ENCODE measurements at places on chromosomes 2 and 18. TPM values are rescaled to one million over a fixed set of nuclear protein-coding genes. Genes with fewer than 3 reads are reported as not detected.

- DNase-seq = no peak
Measured at GRCh38 chr2:105362862-105363591, 25.7 kb downstream of the C2orf49 start.

The SERPINB3 gene
- polyA plus RNA-seq = not detected

DNA sequence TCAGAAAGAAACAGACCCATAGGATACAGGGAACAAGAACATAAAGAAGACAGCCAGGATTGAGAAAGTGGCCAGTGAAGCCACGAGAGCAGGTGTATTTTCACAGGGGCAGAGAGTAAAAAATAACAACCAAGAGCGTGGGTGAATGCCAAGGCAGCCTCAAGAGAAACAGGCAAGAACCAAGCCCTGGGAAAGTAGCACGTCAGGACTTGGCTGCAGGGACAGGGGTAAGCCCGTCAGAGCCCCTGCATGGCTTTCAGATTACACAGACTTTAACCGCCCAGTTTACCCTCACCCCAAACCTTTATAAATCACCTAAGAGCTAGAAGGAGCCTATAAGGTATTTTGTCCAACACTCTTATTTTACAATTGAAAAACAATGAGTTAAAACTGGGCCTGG, 43.7 kb downstream of the ARL4C start:
- DNase-seq = no peak

DNA sequence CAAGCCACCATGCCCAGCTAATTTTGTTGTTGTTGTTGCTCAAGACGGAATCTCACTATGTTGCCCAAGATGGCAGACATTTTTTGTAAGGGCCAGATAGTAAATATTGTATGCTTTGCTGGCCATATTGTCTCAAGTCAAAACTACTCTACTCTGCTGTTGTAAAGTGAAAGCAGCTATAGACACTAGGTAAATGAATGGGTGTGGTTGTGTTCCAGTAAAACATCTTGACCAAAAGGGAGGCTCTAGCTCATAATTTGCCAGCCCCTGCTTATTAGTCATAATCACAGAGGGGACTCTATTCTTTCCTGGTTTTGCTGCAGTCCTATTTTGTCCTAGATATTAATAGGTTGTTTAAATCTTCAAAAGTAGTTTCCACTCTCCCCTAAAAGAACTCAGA, 24.5 kb downstream of the MAPRE3 start:
- no peak for DNase-seq

DNA sequence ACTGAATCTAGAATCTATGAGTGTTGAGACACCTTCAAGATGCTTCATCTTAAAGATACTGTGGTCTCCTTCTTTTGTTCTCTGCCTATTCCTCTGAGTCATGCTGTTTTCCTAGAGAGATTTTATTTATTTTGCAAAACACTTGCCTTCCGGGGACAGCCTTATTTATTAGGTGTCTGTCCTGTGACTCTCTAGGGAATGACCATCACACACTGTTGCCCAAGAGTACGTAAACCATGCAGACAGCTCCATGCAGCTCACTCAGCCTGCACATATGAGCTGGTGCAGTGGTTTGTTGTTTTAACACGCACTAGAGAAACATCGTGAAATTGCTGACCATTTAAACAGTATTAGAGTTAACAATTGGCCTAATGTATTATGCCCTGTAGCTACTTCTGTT, 12.4 kb upstream of the ADCYAP1 start:
- no peak for DNase-seq

The CDKL4 gene
- 0.57 TPM for polyA plus RNA-seq

- DNase-seq = no peak
Measured at GRCh38 chr18:6039055-6039454, 143.7 kb upstream of the TMEM200C start.

DNA sequence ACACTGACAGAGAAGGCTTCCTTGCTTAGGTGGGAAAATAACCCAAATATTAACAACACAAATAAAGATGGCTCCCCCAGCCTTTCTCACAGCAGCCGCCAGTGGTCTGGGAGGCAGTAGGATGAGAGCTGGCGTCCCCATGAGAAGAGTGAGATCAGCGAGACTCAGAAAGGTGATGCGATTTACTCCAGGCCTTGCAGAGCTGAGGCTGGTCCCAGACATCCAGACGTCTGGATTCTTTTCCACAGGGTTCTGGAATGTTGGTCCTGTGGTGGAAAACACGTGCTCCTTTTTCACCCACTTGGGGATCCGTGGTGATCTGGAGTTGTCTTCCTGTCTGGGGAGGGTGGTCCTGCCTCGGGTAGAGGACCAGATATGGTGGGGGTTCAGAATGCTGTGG, 190.6 kb downstream of the CTIF start:
- no peak for DNase-seq

- no peak for DNase-seq
Measured at GRCh38 chr18:12079491-12080237, 14.0 kb upstream of the ANKRD62 start.

DNA sequence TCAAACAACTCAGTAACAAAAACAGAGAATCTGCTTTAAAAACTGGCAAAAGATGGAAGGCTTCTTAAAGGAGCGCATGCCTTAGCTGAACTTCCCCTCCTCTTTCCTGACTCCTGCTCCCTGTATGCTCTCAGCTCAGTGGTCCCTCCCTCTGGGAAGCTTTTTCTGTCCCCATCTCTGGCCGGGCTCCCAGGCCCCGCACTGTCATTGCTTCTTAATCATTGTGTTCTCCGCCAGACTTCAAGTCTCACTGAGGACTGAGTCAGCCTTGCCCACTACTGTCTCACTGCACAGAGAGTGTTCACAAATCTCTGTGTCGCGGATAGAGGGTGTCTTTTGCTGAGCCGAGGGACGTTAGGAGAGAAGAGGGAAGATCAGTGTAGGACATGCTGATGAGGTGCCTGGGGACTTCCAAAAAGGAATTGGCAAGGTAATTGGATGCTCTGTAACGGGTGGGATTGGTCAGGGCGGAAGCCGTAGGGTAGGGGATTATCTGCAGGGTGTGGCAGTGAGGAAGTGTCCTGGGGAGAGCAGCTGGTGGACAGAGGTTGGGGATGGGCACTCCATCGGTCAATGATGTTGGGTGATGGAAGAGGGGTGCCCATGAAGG, 16.2 kb downstream of the TOGARAM2 start:
- DNase-seq = no peak

DNA sequence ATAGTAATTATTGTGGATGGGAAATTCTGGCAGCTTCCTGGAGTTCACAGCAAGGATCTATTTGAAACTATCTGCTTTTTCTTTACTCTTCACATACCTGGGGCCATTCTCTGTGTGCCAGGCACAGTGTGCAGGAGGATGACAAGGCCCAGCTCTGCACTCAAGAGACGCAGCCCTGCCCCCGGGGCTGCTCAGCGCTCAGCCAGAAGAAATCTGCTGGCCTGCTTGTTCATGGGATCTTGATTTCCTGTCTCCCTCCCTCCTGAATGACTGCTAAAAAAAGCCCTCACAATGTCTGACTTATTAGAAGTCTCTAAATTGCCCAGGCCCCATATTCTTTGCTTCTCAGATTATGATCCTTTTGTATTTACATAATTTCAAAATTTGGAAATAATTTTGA, 210.9 kb downstream of the DCDC2C start:
- no peak for DNase-seq

DNA sequence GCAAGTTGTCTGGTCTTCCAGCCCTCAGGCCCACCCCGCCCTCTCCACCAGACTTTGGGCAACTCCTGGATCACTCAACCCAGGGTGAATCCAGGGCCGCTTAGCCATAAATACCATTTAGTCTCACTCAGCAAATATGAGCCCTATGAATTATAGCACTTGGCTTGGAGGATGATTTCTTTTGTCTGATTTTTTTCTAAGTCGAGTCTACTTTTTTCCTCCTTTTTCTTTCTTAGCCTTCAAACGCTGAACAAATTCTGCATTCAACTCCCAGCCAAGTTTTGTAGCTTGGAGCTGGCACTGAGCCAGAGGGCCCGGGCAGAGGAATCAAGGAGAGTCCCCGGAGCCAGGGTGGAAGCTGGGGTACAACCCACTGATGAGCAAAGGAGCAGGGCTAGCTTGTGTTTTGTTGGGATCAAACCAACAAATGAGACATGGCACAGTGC, 48.7 kb downstream of the SERTAD2 start:
- DNase-seq = peak; percentile 68

DNA sequence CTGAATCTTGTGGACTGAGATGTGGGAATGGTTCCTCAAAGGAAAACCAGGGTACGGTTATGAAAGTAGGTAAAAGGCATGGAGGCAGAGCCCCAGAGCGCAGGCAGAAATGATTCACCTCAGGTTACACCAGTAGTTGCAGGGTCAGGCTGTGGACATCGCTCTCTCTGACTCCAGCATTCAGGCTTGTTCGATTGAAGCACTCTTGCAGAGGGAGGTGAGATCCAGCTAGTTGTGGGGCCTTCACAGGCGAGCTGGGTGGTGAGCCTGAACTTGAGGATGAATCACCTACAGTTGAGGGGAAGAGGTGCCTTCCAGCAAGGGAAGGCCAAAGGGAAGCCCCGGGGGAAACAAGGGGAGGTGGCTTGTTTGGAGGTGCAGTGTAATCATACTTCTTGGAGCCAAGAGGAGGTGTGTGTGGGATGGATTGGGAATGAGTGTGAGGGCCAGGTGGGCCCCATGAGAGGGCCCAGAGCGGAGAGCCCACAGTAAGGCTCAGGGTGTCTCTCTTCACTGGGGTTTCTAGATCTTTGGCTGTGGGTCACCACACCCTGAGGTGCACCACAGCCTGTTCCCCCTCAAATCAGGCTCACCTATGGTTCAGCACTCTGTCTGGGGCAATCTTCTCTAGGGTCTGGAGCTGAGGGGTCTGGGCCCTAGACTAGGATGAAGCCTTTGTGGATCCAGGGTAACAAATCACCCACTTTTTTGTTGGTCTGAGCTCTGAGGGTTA, 48.5 kb upstream of the MCFD2 start:
- DNase-seq = no peak

GRCh38 chr18:27656167-27656778, 471.2 kb upstream of the CHST9 start:
- DNase-seq = no peak
